Stomach (tissue), 19 donors: ENCODE measurements at places on chromosomes 11 and 22. TPM values are rescaled to one million over a fixed set of nuclear protein-coding genes. Genes with fewer than 3 reads are reported as not detected.
A peak's percentile ranks its signal among the peaks of the same experiment; 100 is the strongest.

GRCh38 chr22:38656256-38657044 is at the start of the genes CBY1 and FAM227A:
Gene CBY1 (plus strand): TSS chr22:38656638. CDS start chr22:38668055, 11,417 bp downstream.
Gene FAM227A (minus strand): TSS chr22:38656392. CDS start chr22:38650168, 6,224 bp downstream.
- peak; percentile 92 for DNase-seq

DNA sequence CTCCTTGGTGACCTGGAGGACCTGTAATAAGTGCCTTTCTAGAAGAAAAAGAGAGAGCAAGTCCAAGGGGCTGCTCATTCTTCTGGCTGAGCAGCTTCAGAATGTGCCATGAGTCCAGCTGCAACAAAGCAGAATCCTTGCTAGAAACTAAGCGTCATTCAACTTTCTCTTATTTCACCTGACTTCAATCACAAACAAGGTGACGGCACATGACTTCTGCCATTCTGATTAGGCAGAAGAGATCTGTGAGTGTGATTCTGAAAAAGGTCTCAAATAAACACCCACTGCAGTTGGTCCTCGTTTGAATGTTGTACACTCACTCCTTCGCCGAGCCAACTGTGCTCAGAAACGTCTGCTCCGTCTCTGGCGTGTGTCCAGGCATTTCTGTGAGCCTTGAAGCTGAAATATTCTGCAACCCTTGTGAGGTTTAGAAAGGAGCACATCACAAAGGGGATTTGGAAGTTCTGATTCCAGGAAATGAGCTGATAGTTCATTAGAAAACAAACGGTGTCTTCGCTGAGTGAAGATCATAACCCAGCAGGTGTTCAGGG is 623.8 kb upstream of the KIRREL3 start:
- no peak for DNase-seq

DNA sequence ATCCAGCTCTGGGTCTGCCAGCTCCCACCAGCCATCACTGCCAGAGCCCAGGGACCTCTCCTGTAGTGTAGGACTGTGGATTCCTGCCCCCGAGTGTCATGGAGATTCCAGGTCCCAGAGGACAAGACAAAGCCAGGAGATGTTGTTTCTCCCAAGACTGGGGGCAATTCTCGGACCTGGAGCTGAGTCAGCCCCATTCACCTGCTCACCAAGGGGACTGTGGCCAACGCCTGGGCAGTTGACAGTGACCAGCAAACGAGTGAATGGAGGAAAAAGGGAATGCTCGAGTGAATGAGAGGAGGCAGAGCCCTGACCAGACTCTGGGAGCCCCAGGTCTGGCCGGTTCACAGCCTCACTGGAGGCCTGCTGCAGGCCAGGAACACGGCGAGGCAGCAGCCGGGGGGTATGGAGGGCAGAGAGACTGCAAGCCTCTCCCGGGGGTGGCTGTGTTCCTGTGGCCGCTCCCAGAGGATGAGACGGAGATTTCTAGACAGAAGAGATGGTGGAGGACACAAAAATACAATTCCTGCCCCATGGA is 61.3 kb upstream of the PRR5 start:
- DNase-seq, result no peak

DNA sequence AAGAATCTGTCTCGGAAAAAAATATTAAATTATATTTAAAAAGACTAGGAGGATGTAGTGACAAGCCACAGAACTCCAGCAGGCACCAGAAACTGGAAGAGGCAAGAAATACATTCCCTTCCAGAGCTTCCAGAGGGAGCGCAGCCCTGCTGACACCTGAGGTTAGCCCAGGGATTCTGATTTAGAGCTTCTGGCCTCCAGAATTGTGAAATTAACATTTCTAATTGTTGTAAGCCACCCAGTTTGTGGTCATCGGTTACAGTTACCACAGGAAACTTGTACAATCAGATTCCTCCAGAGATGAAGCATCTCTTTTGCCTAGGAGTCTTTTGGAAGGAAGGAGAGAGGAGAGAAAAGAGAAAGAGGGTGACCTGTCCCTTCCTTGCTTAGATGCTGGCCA is 6.4 kb upstream of the UBASH3B start:
- DNase-seq, result no peak

- peak; percentile 47 for DNase-seq
Measured at GRCh38 chr11:10927538-10927937, 69.7 kb upstream of the ZBED5 start.

GRCh38 chr11:61963016-61963281 is 4.5 kb downstream of the FTH1 start:
- no peak for DNase-seq

DNA sequence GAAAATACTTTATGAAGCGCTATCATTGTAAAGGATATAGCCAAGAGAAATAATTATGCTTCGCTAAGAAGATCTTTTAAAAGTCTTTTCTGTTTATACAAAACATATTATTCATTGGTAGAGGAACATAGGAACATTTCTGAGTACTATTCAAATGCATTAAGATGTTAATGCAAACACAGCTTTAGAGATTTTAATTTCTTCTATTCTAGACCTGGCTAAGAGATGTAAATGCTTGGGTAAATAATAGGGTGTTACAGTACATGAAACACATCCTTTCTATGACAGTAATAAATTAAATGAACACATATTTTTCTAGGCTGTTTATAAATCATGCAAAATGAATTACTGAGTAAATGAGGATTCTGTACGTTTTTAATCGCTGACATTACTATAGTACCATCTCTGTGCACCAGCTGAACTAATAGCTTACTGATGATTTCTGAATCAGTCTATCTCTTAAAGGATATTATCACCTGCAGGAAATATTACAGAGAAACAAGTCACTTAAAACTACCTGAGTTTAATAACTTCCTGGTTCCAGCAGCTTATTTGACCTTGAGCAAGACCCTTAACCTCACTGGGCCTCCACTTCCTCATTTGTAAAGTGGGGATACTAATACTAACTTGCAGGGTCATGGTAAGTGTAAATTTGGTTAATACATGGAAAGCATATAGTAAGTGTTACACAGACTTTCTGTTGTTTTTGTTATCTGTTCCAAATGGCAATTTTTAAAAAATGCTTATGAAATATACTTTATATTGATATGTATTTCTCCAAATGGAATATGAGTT is 344.9 kb downstream of the DYNC2H1 start:
- no peak for DNase-seq

DNA sequence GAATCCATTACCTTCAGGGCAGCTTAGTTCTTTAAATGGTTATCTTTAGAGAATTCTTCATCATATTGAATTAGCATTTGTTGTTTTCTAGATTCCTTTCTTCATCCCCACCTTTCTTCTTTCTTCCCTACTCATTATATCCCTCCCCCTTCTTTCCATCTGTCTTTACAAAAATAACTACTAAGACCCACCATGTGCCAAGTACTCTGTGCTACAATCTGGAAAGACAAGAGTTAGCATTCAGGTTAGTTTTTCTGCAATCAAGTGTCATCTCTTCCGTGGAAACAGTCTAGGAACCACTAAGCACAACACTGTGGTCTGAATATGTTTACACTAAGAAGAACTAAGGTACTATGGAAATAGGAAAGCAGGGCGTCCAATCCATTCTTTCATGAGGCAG is 897.4 kb upstream of the TENM4 start:
- no peak for DNase-seq

DNA sequence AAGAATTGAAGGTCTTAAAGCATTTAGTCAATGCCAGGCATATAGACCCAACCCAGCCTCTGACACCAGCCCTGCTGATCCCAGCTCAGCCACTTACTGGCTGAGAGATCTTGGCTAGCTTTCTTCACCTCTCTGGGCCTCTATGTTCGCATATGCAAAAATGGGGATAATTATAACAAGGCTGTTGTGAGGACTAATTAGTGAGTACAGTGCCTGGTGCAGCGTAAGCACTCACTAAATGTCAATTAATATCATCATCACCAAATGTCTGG is 10.5 kb downstream of the CHST1 start:
- no peak for DNase-seq

DNA sequence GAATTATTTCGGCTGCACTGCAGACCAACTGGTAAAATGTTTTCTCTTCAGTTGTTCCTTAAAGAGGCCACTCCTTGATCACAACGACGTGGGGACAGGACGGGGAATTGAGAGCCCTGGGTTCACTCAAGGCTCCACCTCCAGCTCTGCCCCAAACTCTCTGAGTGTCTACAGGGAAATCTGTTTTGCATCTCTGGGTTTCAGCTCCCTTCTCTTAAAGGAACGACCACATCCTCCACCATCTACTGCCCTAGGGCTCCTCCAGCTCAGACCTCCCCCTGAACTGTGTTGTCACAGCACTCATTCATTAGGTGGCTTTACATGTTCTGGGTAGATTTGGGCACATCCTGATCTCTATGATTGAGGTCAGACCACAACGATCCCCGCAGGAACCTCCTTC is 5.1 kb upstream of the PPFIA1 start:
- DNase-seq, result no peak

- DNase-seq, result peak; percentile 66
Measured at GRCh38 chr11:63939397-63939891, 642 bp downstream of the NAA40 start.

- no peak for DNase-seq
Measured at GRCh38 chr22:43654271-43654670, 157.8 kb downstream of the EFCAB6 start.

- no peak for DNase-seq
Measured at GRCh38 chr22:18087350-18087855, 9.6 kb downstream of the PEX26 start.

- DNase-seq, result peak; percentile 63
Measured at GRCh38 chr22:22558972-22559603, at the start of gene PRAME. Gene PRAME (minus strand): TSS chr22:22559265. CDS start chr22:22556832, 2,433 bp downstream.

DNA sequence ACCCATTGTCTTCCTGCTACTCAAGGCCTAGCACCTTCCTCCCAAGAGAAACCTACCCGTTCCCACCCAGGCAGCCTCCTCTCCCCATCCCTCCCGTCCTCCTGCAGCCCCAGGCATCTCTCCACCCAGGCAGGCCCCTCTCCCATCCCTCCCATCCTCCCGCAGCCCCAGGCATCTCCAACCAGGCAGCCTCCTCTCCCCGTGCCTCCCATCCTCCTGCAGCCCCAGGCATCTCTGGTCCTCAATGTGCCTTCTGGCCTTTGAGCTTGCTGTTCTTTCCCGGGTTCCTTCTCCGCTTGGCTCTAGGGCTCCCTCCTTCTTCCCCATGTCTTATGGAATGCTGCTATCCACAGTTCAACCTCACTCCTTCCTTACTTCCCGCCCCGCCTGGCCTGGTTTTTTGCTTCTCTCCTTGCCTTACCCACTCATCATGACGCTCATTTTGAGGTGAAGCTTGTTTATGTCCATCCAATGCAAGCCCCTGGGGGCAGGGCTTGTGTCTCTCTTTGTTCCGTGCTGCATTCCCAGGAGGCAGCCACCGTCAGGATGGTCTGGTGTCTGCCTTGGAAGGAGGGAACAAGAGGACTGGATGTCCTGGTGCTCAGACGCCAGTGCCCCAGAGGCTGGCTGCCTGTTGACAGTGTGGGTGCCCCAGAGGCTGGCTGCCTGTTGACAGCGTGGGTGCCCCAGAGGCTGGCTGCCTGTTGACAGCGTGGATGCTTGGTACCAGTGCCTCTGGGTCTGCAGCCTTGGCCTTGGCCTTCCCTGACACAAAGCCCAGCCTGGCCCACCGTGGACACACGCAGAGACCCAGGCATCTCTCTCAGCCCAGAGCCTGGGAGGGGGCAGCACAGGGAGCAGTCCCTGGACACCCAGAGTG is 815.7 kb downstream of the BRD1 start:
- no peak for DNase-seq

GRCh38 chr11:114092953-114093352 is 33.4 kb downstream of the ZBTB16 start:
- no peak for DNase-seq

- no peak for DNase-seq
Measured at GRCh38 chr11:118283756-118284350, 19.8 kb upstream of the MPZL2 start.

The CSRP3 gene
- total RNA-seq, result not detected

The CASP1 gene
- total RNA-seq, result 9.9 TPM

The HTR3B gene
- not detected for total RNA-seq

The DRICH1 gene
- total RNA-seq, result not detected
